ENCODE measurements at places on chromosomes 7 and 10. TPM values are rescaled to one million over a fixed set of nuclear protein-coding genes. Genes with fewer than 3 reads are reported as not detected.
A peak's percentile ranks its signal among the peaks of the same experiment; 100 is the strongest.

DNA sequence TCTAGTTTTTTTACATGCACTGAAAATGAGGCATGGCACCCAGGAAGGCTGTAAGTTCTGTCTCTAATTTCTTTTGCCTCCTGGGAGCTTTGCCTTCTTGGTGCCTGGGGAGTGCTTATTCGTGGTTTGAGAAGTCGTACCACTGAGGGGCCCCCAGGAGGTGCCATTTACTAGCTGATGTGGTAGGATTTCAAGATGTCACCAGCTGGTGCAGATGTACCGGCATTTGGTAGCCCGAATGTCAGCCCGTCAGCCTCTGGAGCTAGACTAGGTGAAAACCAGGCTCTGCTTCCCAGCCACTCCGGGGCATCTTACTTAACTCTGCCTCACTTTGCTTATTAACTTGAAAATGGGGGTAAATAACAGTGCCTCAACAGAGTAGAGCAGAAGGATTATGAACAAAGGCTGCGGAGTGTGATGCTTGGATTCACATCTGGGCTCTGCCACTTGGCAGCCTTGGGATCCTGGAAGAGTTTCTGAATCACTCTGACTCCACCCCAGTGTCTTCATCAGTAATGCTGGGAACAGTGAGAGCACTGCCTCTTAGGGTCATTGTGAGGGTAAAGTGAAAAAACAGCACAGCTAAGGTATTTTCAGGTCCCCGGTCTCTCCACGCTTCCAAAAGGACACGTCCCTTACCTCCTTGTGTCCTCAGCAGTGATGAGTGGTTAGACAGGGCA, 31.4 kb upstream of the BTBD16 start:
- no peak overlapping the region for H3K4me3 ChIP-seq
- H3K36me3 ChIP-seq, result peaks cover 16% of the 10 kb centered on the region
- no peak overlapping the region for H3K27ac ChIP-seq
- no peaks in the 10 kb centered on the region for H3K27me3 ChIP-seq

GRCh38 chr7:6505685-6506559, 45.3 kb downstream of the GRID2IP start:
- no peaks in the 10 kb centered on the region for H3K36me3 ChIP-seq
- no peak for DNase-seq
- no peaks in the 10 kb centered on the region for H3K4me1 ChIP-seq
- H3K4me3 ChIP-seq, result no peak overlapping the region

GRCh38 chr7:150965273-150965830, 12.8 kb downstream of the KCNH2 start:
- H3K4me1 ChIP-seq, result no peaks in the 10 kb centered on the region
- H3K36me3 ChIP-seq, result no peaks in the 10 kb centered on the region
- no peak overlapping the region for H3K4me3 ChIP-seq
- peaks cover 2% of the 10 kb centered on the region for H3K27me3 ChIP-seq

- peak; percentile 89 for DNase-seq
- no peaks in the 10 kb centered on the region for H3K36me3 ChIP-seq
- no peak overlapping the region for H3K4me3 ChIP-seq
Observed at GRCh38 chr7:105678811-105679495, 97.7 kb upstream of the EFCAB10 start.

DNA sequence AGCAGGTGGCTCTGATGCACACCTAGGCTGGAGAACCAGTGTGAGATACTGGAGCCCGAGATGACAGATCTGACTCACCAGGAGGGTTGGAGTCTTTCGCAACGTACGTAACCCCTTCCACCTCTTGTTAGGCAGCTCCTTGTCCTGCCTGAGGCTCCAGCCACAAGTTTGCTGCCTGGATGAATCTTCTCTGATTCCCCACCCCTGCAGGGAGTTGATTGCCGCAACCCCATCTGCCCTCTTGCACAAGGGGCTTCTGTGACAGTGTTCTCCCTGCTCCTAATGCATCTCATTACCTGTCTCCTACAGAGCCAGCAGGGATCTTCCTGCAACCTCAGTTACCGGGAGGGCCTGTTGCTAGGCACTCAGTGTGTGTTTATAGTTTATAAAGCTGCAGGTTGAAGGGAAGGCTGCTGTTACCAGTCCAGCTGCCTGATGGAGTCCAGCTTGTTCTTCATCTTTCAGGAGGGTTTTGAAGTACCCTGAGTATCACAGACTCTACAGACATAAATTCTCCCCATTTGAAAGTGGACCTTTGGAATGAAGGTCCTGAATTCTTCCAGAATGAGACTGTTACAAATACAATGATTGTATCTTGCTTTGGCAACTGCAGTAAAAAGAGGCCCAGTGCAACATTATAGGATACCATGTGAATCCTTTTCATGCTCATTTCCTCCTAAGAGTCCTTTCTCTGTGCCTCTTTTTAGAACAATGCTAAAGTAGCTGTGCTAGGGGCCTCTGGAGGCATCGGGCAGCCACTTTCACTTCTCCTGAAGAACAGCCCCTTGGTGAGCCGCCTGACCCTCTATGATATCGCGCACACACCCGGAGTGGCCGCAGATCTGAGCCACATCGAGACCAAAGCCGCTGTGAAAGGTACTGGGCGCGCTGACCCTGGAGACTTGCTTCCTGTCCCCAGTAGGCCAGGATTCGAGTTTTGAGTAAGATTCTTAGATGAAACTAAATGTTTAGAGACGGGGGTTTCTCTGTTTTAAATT, 6.5 kb downstream of the MDH2 start:
- no peaks in the 10 kb centered on the region for H3K4me1 ChIP-seq
- H3K27ac ChIP-seq, result no peak overlapping the region
- no peak overlapping the region for H3K4me3 ChIP-seq
- H3K27me3 ChIP-seq, result no peaks in the 10 kb centered on the region

DNA sequence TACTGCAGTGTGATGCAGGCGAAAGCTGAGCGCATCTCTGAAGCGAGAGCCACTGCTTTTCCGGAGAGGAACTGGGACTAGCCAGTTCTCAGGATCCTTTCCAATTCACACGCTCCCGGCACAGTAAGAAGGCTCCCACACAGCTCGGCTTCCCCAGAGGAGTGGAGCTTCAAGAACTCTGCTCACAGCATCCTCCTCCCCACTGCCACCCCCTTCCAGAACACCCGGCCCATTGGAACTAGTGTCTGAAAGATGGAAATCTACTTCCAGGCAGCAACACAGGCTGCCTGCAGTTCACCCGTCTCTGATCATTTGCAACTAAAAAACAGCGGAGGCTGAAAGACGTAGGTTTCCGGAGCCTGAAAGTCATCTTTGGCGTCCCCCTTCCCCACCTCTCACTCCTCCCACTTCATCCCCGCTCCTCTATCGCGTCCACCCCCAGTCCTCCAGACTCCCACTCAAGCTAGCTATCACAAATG, at the start of gene DGKB:
Gene DGKB (minus strand): TSS at position 163 of the 479 bp plus-strand sequence.
- DNase-seq, result peak; percentile 51
- no peaks in the 10 kb centered on the region for H3K4me1 ChIP-seq
- no peaks in the 10 kb centered on the region for H3K27me3 ChIP-seq
- no peak within 1 kb of the TSS for H3K4me3 ChIP-seq
- no peak within 1 kb of the TSS for H3K27ac ChIP-seq
- no peaks in the 10 kb centered on the region for H3K36me3 ChIP-seq

DNA sequence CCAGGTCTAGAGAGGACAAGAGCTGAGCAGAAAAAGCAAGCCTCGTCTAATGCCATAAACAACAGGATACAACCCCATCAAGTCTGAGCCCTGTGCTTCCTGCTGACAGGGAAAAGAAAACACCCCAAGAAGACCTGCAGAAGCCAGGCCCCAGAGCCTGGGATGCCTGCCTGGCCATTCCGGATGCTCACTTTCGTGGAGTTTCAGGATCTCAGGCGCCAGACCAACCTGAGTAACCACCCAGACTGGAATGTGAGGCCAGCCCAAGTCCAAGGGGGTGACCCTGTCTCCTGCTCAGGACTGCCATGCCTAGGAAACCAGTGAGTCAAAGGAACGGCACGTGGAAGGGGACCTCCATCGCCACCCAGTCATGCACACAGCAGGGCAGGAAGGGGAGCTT, 74.3 kb downstream of the PLXNA4 start:
- H3K4me1 ChIP-seq, result no peaks in the 10 kb centered on the region
- no peaks in the 10 kb centered on the region for H3K27me3 ChIP-seq
- no peak for DNase-seq
- no peak overlapping the region for H3K4me3 ChIP-seq

GRCh38 chr10:77911535-77912123, 14.9 kb downstream of the DLG5 start:
- no peaks in the 10 kb centered on the region for H3K4me1 ChIP-seq
- no peaks in the 10 kb centered on the region for H3K36me3 ChIP-seq
- H3K4me3 ChIP-seq, result no peak overlapping the region

Gene HOXA3
- 20.8 TPM for total RNA-seq
